NCI-H1436 treated with DMSO at 0.1 percent for 48 hours (cell line): ENCODE measurements at places on chromosomes 2 and 18.

DNA sequence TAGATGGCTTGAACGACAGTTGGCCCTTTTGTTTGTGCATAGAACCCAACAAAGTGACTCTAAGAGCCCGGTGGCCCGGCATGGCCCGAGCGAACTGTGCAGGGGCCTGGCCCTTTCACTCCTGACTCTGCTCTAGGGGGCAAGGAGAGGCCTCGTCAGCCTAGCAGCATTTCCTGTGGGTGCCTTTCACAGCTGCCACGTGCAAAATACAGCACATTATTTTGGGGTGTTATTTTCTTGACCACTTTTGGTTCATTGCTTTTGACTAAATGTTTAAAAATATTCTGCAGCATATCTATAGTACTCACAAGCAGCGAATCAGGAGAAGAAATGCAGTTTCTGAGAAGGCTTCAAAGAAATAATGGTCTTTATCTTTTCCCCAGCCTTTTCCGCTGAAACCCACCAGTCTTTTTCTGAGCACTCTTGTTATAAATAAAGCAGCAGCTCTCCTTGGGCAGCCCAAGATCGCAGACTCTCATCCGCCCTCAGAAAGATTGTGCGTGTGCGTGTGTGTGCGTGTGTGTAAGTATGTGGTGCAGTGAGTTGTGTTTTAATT lies 31.3 kb downstream of the DGKD start:
- DNase-seq, result no peak

- no peak for DNase-seq
These were observed 47.3 kb upstream of the SERPINE2 start for GRCh38 chr2:224086226-224086914.

DNA sequence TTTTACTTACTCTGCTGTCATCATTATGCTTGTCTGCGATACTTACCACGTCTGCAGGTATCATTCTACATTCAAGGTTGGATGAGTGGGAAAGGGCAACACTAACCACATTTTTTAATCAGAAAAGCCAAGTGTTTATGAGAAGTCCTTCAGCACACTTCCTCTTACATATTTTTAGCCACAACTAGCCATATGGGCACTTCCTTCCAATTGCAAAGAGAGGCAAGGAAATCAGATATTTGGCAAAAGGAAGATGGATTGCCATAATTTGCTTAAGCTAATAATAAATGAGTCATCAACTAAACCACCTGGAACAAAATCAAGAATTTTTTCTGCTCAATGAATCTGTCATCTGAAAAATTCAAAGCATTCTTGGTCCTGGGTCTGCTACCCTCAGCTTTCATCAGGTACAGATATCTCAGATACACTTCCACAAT lies 16.7 kb upstream of the MRO start:
- DNase-seq, result no peak

GRCh38 chr2:54692556-54692955 lies 30.9 kb upstream of the EML6 start:
- DNase-seq, result no peak

GRCh38 chr2:47354013-47354847 lies 48.7 kb upstream of the MSH2 start:
- DNase-seq, result no peak

DNA sequence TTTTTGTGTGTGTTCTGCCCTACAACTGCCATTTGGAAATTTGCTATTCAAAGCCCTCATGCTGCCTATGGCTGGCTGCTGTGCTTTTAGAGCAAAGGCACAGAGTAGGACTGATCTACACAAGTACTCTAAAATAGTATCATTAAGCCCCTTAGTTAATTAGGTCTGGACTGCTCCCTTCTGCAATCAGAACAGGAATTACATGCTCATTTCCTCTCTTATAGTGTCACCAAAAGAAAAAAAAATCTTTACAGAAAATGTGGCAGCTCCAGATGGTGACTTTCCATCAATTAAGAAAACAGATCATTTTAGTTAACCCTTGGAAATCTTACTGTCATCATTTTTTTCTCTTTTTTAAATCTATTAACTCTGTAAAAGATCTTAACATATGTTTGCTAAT lies 337.5 kb downstream of the RIT2 start:
- DNase-seq, result no peak

DNA sequence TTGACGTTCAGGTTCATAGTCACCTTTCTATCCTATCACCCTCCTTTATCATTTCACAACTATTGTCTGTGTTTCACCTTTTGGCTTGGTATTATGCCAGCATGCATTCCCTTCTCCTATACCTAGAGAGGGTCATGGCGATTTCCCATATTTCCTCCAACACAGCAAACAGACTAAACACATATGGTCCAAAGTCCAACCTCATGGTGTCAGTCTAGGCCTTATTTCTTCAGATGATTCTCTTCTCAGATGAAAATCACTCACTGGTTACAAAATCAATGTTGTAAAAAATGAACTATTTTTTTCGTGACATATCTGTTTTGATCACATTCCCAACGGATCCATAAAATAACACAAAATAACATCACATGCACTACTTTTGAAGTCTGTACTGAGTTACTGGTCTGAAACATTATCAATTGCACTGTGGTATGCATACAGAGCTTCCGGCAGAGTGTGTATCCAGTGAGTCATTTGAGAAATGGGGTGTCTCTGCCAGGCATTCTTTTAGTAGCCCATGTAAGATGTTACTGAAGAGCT lies 204.8 kb upstream of the GALNT5 start:
- no peak for DNase-seq

DNA sequence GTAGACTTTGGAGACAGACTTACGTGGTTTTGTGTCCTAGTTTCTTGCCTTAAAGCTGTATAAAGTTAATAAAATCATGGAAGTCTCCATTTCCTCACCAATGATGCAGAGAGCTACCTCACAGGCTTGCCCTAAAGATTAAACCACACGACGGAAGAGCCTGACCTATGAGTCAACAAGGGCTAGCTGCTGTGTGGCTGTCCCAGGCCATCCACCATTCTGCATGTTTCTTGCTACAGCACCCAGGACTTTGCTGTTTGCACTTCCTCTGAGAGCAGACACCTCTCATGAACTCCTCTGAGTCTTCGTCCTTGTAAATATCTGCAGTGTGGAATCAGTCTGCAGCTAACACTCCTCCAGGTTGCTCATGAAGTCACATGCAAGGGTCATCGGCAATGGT lies 160.0 kb upstream of the TRIB2 start:
- DNase-seq, result no peak

- no peak for DNase-seq
These were observed 15.9 kb upstream of the GALM start for GRCh38 chr2:38650012-38650411.

DNA sequence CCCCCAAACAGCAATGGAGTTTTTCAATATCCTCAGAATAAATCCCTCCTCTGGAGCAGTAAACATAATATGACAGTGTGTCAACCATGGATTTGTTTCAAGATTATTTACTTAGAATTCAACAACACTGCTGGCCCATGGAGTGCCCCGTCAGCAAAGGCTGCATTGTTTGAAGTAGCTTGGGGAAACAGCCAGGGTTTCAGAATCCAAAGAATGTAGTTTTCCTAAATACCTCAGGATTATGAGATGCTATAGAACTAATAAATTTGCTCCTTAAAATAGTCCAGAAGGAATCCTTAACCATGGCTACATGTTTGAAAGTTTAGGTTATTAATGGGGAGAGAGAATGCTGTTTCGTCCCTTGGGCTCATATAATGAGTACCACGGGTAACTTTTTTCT lies 13.1 kb upstream of the CETN1 start:
- no peak for DNase-seq

- no peak for DNase-seq
These were observed 13.8 kb upstream of the CCDC102B start for GRCh38 chr18:68784071-68784470.

DNA sequence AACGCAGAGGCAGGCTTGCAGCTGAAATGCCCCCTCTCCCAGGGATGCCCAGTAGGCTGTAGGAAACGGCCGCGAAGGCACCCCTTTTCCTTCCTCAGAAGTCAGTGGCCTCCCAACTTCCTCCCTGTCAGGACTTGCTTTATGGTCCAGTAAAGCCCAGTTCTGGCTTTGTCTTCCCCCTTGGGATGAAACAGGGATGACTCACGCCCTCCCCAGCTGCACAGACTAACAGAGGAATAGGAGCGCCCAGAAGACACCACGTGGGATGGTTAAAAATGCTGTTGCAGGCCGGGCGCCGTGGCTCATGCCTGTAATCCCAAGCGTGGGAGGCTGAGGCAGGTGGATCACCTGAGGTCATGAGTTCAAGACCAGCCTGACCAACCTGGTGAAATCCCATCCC lies 6.9 kb downstream of the CREG2 start:
- DNase-seq, result no peak

DNA sequence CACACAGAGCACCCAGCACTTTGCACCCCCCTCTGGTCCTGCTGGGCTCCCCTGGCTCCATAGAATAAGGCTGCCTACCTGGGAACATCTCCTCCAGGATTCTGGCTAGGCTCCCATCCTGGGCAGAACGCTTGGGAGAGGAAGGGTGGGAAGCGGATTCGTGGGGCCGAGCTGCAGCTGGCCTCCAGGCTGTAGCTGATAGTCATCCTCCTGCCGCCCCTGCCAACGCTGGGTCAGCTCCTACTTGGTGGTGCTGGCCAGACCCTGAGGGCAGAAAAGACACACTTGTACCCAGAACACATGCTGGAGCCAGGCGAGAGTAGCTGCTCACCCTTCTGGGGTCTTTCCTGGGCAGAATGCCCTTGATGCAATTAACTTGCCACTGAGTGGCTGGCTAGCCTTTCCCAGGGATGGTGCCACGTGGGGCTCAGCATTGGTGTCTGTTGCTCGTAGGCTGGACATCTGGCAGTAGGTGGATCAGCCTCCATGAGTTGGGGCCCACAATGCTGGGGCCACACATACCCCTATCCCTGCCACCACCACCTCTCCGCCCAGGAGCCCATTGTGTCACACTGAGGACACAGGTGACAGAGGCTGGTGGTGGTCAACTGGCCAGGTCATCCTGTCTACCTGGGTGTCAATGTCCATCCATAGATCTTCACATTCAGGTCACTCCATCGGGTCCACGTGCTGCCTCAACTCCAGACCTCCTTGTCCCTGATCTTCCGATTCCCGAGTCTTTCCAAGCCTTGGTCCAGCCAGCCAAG lies 112.8 kb downstream of the NDUFA10 start:
- DNase-seq, result no peak

DNA sequence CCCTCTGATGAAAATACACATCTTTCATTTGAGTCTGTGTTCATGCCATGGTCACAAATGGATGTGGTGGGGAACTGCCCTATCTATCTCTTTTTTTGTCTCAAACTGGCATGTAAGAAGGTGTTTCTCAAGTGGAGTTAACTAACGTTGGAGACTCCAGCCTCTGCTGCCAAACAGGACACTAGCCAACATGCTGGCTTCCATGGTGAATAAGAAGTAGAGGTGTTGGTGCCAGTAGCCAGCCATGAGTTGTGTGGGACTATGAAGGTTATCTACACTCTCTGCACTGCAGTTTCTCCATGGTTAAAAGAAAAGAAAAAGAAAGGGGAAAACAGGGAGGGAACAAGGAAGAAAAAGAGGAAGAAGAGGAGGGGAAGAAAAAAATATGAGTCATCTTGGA lies 149.0 kb upstream of the TMEM200C start:
- no peak for DNase-seq

GRCh38 chr2:172196768-172197431 lies 94.2 kb upstream of the DLX2 start:
- DNase-seq, result no peak

GRCh38 chr2:134623796-134624195 lies 95.0 kb downstream of the TMEM163 start:
- DNase-seq, result no peak

DNA sequence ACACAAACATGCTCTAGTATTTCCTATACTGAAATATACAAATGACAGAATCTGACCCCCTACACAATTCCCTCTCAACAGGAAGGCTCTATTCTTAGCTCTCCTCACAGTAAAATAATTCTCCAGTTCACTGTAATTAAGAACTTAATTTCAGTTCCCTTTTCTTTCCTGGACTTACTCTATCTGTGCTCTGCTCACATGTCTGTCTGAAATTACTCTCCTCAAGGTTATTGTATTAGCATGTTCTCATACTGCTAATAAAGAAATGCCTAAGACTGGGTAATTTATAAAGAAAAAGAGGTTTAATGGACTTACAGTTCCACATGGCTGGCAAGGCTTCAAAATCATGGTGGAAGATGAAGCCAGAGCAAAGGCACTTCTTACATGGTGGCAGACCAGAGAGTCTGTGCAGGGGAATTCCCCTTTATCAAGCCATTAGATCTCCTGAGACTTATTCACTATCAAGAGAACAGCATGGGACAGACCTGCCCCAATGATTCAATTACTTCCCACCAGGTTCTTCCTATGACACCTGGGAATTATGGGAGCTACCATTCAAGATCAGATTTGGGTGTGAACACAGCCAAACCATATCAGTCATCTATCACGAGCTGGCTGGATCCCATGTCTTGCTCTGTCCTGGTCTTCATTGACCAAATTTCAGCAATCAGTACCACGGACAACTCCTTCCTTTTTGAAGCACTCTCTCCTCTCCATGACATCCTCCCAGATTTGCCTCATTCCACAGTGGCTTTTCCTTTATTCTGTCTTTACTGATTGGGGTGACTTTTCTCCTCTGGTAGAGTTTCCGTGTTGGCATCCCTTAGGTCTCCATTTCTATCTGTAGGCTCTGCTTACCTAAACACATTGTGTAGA lies 110.9 kb downstream of the GALR1 start:
- no peak for DNase-seq

- DNase-seq, result no peak
These were observed 98.7 kb upstream of the ST3GAL5 start for GRCh38 chr2:85987266-85988174.
